ENCODE measurements at places on chromosomes 3 and 15. TPM values are rescaled to one million over a fixed set of nuclear protein-coding genes. Genes with fewer than 3 reads are reported as not detected.

The AMIGO3 gene
- not detected for total RNA-seq

GRCh38 chr15:93261845-93262244 is 172.8 kb upstream of the RGMA start:
- H3K4me1 ChIP-seq = peaks cover 6% of the 10 kb centered on the region
- no peaks in the 10 kb centered on the region for H3K27me3 ChIP-seq
- DNase-seq = no peak
- H3K36me3 ChIP-seq = no peaks in the 10 kb centered on the region
- no peak overlapping the region for H3K27ac ChIP-seq

GRCh38 chr15:29034151-29034550 is 148.4 kb downstream of the APBA2 start:
- H3K4me1 ChIP-seq = no peaks in the 10 kb centered on the region
- H3K27ac ChIP-seq = no peak overlapping the region
- no peaks in the 10 kb centered on the region for H3K27me3 ChIP-seq

The UMPS gene
- total RNA-seq = 32.4 TPM

The UACA gene
- total RNA-seq = 45.2 TPM
